ENCODE measurements at places on chromosomes 13 and 19.

DNA sequence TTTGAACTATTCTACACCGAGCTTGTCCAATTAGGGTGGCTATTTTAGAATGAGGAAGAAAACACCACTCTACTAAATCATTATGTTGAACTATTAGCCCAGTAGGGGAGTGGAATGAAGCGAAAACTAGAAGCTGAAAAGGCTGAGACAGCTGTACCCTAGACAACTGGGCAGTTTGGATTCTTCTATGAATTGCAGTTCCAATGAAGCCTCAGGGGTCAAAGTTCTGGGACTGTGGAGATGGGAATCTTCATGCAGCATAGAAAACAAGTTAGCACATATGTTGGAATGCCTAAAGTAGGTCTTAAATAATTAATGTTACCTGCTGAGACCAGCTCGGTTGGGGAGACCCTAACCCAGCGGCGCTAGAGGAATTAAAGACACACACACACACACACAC is 62.7 kb upstream of the ZNF726 start:
- peak; percentile 1 for DNase-seq

DNA sequence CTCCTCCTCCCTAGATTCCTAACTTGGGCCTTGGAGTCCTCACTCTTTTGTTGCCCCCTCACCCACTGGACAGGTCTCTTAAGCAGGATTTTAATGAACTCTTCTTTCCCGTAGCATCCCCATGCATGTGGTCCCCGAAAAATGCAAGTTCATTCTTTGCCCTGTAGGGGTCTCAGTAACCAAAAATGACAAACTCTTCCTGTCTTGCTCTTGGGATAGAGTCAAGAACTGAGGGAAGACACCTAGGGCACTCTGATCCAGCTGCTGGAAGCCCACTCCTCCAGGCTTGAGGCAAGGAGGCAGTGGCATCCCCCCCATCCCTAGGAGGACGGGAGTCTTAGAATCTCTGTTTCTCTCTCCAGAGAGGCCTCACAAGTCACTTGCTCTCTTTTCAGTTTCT is 987.0 kb downstream of the DIAPH3 start:
- DNase-seq, result peak; percentile 4

DNA sequence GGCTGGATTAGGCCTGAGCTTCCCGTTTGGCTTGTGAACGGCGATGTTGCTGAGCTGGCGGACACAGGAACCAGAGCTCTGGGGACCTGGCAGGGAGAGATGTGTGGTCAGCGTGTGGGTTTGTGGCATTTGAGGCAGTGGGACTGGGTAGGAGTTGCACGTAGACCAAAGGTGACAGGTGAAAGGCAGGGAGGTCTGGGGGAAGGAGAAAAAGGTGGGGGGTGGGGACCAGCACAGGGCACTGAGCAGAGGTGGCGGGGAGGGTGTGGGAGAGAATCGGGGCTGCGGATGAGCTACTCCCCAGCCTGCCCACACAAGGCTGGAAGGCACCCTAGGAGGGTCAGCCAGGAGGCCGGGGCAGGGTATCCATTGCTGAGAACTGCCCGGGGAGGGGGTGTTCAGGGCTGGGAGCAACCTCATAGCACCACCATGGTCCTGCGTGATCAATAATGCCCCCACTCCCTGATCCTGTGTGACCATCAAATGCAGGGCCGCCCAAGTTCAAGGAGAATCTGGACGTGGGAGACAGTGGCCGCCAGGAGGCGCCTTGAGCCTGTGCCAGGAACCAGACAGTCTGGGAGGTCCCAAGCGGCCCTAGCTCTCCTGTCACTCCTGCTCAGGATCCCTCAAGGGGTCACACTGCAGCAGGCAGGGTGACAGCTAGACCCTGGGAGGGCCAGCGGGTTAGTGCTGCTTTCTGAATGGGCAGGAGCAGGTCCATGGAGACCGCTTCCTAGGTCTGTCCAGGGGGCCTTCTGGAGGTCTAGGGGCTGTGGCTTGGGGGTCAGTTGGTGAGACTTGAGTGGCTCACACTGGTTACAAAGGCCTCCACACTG is 12.8 kb upstream of the SELENOW start:
- DNase-seq, result peak; percentile 48

DNA sequence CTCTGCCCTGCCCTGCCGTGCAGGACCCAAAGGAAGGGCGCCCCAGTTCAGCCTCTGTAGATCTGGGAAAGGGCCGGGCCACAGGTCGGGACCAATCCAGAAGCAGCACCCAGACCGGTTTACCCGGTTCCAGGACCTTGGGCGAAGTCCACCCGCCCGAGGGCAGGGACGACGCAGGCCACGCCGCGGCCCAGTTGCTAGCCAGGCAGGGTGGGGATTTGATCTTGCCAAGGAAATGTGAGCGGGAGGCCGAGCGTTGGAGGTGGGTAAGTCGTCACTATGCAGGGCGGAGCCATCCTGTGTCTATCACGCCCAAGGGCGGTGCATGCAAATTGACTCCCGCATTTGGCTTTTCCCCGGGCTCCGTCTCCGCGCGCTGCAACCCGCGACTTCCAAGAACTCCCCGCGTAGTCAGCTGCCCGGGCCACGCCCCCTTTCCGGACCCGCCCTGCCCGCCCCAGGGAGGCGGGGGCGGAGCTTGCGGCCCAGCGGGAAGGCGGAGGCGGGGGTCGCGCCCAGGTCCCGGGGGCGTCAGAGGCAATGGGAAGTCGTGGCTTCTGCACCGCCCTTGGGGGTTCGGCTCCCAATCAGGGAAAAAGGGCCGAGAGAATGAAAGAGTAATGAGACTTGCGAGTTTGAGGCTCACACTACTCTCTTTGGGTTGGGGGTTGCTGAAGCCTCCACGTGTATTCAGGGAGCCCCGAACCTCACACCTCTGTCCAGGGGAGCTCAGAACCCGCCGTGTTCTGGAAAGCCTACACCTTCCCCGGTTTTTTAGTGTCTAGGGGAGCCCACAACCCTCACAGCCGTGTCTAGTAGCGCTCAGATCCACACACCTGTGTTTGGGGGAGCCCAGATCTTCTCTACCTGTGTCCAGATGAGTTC is 12.8 kb downstream of the IER2 start:
- peak; percentile 99 for DNase-seq

DNA sequence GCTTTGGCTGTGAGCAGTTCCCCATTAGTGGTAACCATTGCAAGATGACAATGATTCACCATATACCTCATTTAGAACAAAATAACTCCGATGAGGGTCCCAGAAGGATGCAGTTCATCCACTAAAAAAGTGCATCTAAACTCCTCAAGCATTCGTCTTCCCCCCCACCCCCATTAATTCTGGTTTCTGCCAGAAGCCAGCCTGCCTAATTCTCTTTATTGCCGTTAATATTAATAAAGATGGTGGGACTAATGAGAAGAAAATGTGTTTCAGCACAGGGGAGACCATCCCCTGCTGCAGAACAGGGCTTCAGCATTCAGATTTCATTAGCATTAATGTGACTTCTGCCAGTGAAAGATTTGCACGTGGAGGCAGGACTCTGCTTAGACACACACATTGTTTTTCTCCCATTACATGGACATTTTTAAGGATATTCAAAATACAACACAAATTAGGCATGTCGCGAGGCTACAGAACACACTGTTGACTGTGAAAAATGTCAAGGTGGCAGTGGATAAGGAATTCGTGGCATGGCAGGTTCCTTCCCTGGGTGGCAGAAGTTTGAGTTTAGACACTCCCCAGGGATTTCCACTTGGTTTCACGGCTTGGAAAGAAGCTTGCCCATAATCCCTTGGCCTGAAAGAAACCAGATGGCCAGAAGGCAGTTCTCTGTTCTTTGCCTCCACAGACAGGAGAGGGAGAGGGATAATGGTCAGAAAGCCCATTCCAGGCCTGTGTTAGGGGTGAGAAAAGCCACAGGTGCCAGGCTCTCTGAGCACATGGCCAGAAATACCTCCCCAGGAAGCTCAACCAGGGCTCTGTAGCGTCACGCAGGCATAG is 236.5 kb downstream of the FOXO1 start:
- DNase-seq, result no peak

- no peak for DNase-seq
Measured at GRCh38 chr19:28960986-28961705, 251.8 kb downstream of the UQCRFS1 start.

DNA sequence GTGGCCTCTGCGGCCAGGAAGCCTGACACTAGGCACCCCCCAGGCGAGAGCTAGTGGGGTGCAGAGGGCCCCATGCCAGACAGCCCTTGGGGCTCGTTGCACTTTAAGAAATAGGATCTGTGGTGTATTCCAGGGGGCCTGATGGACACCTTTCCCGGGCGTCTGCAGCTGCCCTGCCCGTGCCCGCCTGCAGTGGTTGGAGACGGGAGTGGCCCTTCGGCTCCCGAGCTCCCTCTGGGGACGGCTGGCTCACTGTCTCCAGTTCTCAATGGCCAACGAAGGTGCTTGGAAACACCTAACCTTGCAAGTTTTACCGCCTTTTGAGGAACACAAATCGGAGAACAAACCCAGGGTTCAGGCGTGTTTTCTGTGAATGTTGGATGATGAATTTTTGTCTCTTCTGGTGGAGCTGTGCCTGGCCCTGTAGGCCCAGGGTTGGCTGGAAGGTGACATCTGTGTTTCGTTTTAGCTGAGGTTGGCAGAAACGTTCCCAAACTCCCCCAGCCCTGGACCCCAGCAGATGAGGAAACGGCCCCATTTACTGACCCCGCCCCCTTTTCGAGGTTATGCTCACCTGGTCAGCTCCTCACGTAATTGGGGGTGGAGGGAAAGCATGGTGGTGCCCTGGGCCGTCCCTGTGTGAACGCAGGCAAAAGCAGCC is 17.4 kb upstream of the NPAS1 start:
- no peak for DNase-seq

- DNase-seq, result no peak
Measured at GRCh38 chr19:54298357-54299125, 14.4 kb downstream of the LILRA5 start.

- no peak for DNase-seq
Measured at GRCh38 chr13:32752997-32753606, 166.8 kb downstream of the PDS5B start.

GRCh38 chr13:107348471-107348870 is 780.5 kb upstream of the ARGLU1 start:
- no peak for DNase-seq

- no peak for DNase-seq
Measured at GRCh38 chr13:33174931-33175330, 110.6 kb downstream of the STARD13 start.

GRCh38 chr13:111177081-111177711 is 62.1 kb downstream of the ARHGEF7 start:
- peak; percentile 12 for DNase-seq

DNA sequence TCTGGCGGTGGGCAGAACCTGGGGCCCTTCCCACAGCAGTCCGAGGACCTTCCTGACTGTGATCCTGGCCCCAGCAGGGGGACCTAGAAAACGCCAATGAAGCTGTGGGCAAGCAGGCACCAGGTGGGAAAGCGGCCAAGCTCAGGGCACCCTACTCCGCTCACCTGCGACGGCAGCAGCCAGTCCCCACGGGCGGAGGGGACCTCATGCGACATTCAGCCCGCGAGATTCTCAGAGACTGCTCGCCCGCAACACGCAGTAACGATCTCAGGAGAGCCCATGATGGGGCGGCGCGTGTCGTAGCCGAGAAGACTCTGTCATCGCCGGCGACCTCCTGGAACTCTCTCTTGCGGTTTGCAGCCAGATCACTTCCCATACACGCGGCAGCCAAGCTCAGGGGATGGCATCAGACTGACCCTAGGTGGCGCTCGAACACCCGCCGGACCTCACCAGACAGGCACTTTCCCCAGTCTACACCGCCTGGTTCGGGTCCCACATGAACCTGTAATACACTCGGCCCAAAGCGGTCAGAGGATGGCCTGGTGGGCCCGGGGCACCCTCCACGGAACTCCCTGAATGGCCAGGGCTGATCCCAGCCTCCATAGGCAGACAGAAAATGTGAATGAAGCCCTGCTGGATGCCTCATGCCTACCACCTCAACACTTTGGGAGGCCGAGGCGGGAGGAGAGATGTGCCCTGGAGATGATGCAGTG is 26.5 kb downstream of the MAN2B1 start:
- DNase-seq, result peak; percentile 79

DNA sequence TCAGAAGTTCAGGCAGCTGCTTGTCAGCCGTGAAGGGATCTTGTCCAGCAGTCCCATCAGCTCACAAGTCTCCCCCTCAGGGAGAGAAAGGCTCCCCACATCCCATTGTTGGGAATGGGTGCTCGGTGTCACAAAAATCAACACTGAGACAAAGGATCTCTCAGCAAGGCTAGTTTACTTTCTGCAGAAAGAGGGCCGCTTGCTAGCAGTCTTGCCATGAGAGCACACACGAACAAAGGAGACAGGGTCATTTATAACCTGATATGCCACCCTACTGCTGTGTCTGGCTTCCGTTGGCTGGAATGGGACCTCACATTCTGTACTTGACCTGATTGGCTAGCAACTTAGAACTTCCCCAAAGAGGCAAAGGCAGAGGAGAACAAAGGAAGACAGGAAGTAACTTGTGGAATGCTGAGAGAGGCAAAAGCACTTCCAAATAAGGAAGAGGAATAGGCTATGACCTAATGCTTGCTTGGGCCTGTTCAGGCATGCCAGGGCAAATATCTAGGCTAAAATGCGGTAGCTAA is 8.7 kb upstream of the IGFL3 start:
- peak; percentile 70 for DNase-seq

- DNase-seq, result no peak
Measured at GRCh38 chr13:100184095-100184494, 95.2 kb downstream of the PCCA start.

DNA sequence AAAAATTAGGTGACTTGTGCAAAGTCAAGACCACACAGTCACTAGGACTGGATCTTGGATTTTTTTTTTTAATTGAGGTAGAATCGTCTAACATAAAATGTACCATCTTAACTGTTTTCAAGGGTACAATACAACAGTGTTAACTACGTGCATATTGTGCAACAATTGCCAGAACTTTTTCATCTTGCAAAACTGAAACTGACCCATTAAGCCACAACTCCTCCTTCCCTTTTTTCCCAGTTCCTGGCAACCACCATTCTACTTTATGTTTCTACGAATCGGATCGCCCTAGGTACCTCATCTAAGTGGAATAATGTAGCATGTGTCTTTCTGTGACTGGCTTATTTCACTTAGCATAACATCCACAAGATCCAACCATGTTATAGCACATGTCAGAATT is 37.5 kb upstream of the POMP start:
- DNase-seq, result no peak

DNA sequence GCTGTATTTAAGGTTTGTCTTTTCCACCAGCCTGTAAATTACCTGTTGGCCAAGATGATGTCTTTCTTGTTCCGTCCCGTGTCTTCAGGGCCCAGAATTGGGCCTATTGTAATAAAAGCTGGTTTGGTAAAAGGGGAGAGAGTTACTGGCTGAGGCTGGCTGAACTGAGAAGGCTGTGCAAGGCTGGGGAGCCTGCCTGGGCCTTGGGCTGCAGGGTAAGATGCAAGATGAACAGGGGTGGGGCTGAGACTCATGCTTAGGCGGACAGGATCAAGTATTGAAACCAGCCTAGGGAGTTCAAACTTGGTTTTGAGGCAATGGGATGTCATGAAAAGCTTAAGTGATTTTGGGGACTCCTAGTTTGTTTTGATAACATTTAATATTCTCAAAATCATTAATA is 142.3 kb downstream of the PCCA start:
- DNase-seq, result no peak

- peak; percentile 48 for DNase-seq
Measured at GRCh38 chr19:51919606-51920005, 7.7 kb upstream of the ZNF613 start.
